Ovary (tissue), 10 donors: ENCODE measurements at places on chromosomes 3 and 15. TPM values are rescaled to one million over a fixed set of nuclear protein-coding genes. Genes with fewer than 3 reads are reported as not detected.
A peak's percentile ranks its signal among the peaks of the same experiment; 100 is the strongest.

- no peak for DNase-seq
Observed at GRCh38 chr3:156332304-156332703, 211.9 kb downstream of the KCNAB1 start.

- no peak for DNase-seq
Observed at GRCh38 chr3:164459521-164460151, 618.7 kb downstream of the SI start.

GRCh38 chr15:68637767-68638404 is 59.1 kb downstream of the CORO2B start:
- peak; percentile 89 for DNase-seq

- DNase-seq: no peak
Observed at GRCh38 chr15:29014493-29014892, 128.7 kb downstream of the APBA2 start.

DNA sequence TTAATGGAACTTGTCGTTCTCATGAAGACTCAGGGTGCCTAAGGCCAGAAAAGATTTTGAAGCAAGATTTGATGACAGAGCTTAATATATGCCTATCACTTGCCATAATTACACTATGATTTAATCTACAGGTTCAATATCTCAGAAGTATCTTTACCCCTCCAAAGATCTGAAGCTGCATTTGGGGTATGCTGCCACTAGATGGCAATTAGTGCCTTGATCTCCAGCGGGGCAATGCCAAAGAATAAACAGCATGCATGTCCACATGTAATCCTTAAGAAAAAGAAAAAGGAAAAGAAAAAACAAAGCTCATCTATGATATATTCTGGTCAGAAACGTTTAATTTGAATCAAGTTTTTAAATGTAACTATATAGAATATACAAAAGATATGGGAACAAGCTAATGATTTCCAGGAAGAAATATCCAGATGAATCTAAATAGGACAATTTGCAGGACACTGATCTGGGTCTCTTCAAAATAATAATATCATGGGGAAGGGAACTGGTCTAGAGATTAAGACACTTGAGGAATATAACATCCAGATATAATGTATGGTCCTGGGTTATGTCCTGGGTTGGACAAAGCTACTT is 55.0 kb upstream of the SOX14 start:
- DNase-seq: no peak

- peak; percentile 42 for DNase-seq
Observed at GRCh38 chr15:83207009-83207659, 489 bp downstream of the HDGFL3 start.

- DNase-seq: no peak
Observed at GRCh38 chr15:58260205-58260724, 122.1 kb downstream of the AQP9 start.

PDE12 gene
- 7.3 TPM for polyA plus RNA-seq

CCDC13 gene
- 0.75 TPM for polyA plus RNA-seq

C3orf20 gene
- polyA plus RNA-seq: 0.08 TPM

IL17RB gene
- 1.2 TPM for polyA plus RNA-seq
